Thymus (tissue), 14 donors: ENCODE measurements at places on chromosomes 13 and 19. TPM values are rescaled to one million over a fixed set of nuclear protein-coding genes. Genes with fewer than 3 reads are reported as not detected.

The MEF2B gene
- total RNA-seq: 0.42 TPM

DNA sequence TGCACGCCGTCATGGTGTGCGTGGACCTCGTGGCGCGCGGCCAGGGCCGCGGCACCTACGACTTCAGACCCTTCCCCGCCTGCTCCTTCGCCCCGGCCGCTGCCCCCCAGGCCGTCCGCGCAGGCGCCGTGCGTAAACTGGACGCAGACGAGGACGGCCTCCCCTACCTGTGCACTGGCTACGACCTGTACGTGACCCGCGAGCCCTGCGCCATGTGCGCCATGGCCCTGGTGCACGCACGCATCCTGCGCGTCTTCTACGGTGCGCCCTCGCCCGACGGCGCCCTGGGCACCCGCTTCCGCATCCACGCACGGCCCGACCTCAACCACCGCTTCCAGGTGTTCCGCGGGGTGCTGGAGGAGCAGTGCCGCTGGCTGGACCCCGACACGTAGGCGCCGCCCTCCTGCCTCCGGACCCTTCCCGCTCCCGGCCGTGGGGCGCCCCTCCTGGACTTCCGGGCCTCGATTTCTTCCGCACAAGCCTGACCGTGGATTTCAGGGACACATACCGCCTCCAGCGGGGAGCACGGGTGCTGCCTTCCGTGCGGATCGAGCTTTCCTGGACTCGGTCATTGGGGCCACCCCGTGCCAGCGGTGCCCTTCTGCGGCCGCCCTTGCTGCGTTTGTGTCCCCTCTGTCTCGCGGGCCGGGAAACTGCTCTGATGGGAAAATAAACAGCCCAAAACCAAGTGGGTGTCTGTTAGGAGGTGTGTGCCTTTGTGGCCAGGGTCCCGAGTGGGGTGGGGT, 7.7 kb downstream of the ADAT3 start:
- DNase-seq: no peak

The ERICH4 gene
- total RNA-seq: not detected

DNA sequence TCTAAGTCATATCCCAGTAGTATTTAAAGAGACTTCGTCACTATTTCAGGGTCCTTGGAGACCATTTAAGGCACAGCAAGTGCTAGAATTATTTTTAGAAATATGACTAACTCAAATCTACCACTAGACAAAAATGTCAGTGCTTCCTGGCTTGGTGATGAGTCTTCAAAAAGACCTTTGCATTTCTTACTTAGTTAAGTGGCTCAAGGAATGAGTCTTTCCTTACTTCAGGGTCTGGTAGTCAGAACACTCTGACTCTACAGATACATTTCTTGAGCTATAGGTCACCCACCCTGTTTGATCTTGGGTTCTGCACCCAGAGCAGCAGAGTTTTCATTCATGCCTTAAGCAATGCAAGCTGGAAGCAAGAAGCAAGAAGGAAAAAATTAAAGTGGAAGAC, 191.0 kb upstream of the HTR2A start:
- DNase-seq: no peak

DNA sequence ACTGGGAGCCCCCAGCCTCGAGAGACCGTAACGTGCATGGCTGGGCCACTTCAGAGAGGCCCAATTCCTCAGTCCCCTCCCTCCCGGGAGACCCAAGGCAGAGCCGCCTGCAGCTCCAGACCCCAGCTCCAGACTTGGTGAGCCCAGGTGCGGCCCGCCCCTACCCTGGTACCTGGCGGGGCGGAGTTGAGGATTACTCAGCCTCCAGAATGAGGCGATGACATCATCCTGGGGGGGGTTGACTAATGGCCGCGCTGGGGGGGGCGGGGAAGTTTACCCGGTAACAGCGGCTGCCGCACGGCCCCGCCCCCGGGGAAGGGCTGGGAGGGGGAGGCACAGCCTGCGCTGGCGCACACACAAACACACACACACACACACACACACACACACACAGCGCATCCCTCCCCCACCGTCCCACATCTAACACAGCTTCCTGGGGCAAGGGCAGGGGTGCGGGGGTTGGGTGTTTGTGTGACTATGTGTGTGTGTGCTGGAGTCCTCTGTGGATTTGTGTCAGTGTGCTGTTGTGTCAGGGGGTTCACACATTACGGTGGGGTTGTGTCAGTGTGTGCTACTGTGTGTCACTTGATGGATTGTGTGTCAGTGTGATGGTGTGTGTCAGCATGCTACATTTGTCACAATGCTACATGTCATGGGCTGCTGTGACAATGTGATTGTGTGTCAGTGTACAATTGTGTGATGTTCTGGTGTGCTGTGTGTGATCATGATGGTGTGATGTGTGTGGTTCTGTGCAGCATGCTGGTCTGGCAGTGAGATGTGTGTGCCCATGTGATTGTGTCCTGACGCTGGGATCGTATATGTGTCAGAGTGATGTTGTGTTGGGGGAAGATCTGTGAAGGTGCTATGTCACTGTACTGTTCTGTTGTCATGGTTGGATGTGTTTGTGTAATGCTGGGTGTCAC, 10.3 kb upstream of the BBC3 start:
- DNase-seq: no peak

GRCh38 chr13:31627097-31627845, 112.1 kb upstream of the RXFP2 start:
- no peak for DNase-seq
